ENCODE measurements at places on chromosomes 6 and 20. TPM values are rescaled to one million over a fixed set of nuclear protein-coding genes. Genes with fewer than 3 reads are reported as not detected.

DNA sequence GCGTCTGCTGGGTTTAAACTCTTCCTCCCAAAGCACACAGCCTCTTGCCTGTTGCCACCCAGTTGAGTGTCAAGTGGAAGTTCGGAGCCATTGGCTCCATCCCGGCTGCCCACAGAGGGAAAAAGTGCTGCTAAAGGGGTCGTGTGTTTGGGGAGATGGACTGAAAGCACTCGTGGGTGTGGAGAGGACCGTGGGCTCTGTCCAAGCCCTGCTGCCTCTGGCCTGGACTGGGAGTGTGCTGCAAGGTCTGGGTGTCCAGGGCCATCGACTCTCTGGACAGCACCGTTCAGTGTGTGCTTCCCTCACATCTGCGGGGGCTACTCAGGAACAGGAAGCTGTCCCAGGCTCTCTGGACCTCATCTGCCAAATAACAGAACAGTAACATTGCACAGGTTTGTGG, 269.3 kb downstream of the DLL1 start:
- no peak for DNase-seq

MAP7 gene
- total RNA-seq: 40.0 TPM

- peak; percentile 64 for DNase-seq
These were observed 192.5 kb downstream of the MYLK4 start for GRCh38 chr6:2558098-2558680.

CD93 gene
- total RNA-seq: 104 TPM

YWHAB gene
- 216 TPM for total RNA-seq

DNA sequence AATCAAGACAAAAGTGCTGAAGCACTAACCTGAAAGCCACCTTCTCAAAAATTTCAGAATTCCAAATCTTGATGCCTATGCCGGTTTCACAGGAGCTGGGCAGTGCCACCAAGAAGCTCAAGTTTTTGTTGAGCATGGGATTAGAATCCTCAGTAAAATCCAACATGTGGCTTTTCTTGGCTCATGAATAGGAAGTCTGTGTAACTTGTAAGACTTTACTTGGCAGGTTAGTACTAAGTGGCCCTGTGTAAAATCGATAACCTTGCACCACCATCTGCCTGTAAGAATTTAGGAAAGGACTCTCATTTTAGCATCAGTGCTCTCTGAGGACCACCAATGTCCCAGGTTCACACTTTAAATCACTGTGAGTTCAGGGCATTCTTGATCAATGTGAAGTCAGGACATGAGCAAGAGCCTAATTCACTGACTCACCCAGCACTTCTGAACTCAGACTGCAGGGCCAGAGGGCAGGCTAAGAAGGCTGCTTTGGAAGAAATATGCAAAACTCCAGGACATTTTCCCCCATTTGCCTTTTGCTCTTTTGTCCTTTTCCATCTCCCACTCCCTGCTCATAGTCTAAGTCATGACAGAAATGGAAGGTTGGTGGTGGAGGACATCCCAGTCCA, 113.2 kb downstream of the EDN1 start:
- no peak for DNase-seq

- DNase-seq: no peak
These were observed 222.2 kb downstream of the BTBD9 start for GRCh38 chr6:38417521-38417920.
